ENCODE measurements at places on chromosomes 2 and 18.

GRCh38 chr2:199716807-199717586 is 134.0 kb downstream of the FTCDNL1 start:
- peak; percentile 48 for DNase-seq

DNA sequence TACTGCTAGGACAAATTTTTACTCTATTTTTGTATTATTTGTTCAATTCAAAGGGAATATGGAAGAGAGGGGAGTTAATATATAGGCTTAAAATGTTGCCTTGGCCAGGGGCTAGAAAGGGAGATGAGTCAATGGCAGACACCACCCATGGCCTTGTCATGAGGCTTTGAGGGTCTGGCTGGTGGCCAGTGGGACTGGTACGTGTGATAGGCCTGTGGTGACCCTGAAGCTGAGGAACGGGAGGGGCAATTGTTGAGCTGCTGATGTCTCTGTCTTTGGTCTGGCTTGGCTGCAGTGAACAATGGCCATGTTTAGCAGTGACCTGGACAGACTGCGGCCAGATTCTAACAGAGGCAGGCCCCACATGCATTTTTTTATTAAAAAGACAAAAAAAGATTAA is 18.5 kb downstream of the GKN1 start:
- DNase-seq, result no peak

DNA sequence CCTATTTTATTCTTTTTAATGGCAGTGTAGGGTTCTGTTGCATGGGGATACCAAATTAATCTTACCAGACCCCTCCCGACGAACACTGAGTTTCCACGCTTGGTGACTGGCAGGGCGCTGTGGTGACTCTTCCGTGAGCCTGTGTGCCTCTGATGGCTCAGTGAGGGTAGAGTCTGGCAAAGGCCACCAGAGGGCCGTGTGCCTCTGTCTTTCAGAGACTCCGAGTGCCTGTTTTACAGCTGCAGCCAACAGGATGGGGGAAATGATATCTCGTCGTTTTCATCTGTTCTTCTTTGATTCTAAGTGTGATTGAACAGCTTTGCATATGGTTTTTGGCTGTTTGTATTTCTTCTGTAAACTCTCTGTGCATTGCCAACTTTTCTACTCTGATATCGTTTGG is 99.8 kb downstream of the ZNF236 start:
- no peak for DNase-seq

- no peak for DNase-seq
These were observed 1.3 kb downstream of the YWHAQ start for GRCh38 chr2:9629222-9630116.

GRCh38 chr2:230751062-230751461 is 38.4 kb downstream of the CAB39 start:
- DNase-seq, result no peak

- no peak for DNase-seq
These were observed 61.3 kb upstream of the CREB1 start for GRCh38 chr2:207468488-207468887.

GRCh38 chr2:220781622-220782241 is 790.4 kb downstream of the EPHA4 start:
- no peak for DNase-seq

GRCh38 chr2:1619556-1619955 is 124.8 kb downstream of the PXDN start:
- no peak for DNase-seq

DNA sequence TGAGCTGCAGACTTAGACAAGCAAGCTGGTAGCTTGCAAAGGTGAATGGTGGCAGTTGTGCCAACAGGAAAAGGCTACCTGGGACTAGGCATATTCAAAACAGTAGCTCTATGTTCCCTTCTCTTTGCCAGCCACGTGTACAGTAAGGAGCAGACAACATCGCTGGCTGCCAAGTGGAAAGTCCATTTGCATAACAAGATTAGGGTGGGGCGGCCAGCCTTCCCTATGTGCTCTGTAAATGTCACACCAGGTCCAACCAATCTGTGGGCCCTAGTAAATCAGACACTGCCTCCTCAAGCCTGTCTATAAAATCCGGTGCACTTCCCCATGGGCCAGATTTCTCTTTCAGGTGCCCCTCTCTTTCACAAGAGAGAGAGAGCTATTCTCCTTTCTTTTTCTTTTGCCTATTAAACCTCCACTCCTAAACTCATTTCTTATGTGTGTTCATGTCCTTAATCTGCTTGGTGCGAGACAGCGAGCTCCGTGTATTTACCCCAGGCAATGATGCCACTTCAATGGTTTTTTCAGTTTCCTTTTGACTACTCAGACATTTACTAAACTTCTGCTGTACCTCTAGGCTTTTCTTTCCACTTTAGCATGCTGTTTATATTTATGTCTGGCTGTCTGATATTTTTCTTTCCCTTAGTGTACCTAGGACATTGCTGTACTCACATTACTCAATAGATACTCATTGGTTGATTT is 297.4 kb upstream of the GCFC2 start:
- DNase-seq, result no peak

DNA sequence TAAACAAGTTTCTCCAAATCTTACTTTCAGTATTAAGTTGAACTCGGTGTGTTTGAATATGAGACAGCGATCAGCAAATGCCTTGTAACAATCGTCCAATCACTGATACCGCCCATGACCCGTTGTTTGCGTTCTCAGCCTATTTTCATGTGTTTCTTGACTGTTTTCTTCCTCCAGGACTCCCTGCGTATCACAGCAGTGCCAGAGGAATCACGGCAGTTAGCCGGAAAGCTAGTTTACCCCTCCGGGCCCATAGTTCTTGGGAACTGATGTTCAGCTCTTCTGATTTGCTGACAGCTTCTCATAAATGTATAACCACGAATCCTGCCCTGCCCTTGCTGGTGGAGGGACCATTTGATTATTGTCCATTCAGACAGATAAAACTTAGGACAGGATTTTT is 42.2 kb upstream of the TPO start:
- no peak for DNase-seq

DNA sequence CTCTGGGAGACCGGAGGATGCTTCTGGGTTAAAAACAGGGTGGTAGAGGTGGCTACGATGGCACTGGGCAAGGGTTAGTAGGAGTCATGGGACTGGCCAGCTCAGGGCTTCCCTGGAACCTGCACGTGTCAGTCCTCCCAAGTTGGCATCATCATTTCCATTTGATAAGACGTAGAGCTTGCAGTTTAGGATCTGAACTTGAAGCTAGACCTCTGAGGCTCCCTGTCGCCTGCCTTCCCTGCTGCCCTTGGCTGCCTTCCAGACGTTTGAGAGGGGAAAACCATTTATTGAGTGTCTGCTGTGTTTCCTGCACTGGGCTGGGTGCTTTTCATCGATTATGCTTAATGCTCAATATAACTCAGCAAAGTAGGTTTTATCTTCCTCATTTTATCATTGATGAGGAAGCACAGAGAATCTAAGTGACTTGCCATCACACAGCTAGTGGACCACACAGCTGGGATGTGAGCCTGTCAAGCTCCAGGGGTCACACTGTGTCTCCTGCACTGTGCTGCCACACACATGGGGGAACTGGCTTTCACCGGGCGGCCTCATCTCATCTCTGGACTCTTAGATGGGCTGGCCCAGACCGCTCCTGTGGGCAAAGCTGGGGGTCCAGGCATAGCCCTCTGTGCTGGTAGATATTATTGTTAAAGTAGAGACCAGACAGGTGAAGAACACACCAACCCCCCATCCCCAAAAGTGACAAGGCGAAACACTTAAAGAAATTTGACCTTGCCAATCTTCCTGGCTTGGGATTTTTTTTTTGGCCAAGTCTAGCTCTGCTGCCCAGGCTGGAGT is 7.8 kb downstream of the NT5DC4 start:
- no peak for DNase-seq

- no peak for DNase-seq
These were observed 117.7 kb downstream of the B3GNT2 start for GRCh38 chr2:62313449-62314227.

- DNase-seq, result no peak
These were observed 41.9 kb downstream of the ITGB6 start for GRCh38 chr2:160157861-160158829.

GRCh38 chr2:167550448-167550847 is 662.2 kb downstream of the XIRP2 start:
- no peak for DNase-seq

DNA sequence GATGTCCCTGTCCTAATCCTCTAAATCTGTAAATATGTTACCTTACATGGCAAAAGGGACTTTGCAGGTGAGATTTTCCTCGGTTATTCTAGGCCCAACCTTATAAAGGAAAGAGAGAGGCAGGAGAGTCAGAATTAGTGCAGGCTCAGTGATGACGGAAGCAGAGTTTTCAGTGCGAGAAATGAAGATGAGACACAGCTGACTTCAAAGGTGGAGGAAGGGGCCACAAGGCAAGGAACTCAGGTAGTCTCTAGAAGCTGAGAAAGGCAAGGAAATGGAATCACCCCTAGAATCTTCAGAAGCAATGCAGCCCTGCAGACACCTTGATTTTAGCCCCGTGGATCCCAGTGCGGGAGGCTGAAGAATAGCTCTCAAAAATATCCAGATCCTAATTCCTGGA is 7.2 kb upstream of the LCLAT1 start:
- no peak for DNase-seq

DNA sequence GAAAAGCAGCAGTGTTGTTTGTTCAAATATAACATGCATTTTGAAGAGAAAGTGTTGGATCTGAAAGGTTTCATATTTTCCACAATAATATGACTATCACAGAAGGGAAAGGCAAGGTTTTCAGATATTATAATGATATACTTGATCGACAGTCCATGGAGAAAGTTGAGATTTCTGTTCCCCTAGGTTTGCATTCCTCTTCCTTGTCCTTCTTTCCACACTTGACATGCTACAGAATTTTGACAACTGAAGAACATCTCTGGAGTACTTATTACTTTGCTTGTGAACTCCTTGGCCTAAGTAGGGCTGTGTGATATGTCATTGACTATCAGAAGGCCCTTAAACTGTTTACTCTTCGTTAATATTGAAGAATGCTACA is 46.5 kb downstream of the TMEFF2 start:
- DNase-seq, result no peak

- DNase-seq, result peak; percentile 94
These were observed 111.3 kb upstream of the TLK1 start for GRCh38 chr2:171271971-171272436.

DNA sequence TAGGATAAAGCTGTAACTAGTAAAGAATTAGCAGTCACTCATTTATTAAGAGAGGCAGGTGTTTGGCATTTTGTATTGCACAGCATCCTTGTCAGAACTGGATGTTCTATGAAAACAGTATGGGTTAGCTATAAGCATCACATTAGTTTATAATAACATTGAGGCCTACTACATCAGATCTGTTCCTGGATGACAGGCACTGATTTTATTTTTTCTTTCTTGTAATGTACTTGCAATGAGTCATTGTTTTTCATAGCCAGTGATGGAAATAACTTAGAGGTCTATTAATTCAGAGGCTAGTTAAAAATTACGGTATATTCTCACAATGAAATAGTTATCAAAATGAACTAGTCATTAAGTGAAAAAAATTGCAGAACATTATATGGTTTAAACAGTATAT is 13.0 kb upstream of the RMDN2 start:
- DNase-seq, result no peak

DNA sequence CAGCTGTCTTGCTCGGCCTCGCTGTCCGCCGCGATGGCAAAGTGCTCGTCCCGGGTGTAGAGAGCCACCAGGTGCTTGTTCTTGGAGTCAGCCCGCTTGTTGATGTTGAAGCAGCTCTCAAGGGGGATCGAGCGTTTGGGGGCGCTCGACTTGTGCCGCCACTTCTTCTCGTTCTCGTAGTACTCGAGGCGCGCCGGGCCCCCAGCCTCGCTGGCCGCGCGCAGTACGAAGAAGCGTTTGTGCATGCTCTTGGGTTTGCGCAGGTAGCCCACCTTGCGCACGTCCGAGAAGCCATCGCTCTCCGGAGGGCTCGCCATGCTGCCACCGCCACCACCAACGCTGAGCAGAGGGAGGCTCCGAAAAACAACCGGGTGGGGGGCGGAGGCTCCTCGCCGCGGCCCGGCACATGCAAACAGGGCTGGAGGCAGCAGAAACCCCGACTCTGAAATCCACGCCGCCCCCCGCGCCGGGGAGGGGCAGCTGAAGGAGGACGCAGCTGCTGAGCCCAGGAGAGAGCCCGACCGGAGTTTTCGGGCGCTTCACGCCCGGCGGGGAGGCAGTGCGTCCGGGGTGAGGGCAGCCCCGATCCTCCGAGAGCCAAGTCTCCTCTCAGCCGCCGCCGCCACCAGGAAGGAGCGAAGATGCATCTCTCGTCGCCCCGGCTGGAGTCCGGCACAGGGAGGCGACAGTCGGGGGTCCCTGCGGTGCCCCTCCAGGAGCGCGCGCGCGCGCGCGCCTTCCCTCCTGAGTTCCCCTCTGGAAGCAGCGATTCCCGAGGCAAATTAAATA is 1.0 kb downstream of the IRS1 start:
- no peak for DNase-seq

DNA sequence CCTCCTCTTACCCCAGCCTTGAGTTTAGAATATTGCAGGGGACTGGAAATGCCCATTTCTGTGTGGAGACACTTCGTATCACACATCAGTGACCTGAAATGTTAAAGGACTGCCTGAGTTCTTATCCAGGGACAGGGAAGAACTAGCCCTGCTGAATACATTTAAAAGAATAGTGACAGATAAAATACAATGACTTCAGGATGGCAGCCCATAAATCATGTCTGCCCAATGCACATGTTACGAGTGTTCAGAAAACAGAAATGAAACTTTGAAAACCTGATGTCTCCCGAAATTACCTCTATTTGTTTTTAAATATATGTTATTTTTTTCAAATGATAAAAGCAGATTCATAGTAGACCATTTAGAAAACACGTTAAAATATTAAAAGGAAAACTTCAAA is 22.3 kb upstream of the RAB12 start:
- DNase-seq, result no peak

GRCh38 chr2:220043155-220043989 is 415.9 kb downstream of the SLC4A3 start:
- DNase-seq, result peak; percentile 9

DNA sequence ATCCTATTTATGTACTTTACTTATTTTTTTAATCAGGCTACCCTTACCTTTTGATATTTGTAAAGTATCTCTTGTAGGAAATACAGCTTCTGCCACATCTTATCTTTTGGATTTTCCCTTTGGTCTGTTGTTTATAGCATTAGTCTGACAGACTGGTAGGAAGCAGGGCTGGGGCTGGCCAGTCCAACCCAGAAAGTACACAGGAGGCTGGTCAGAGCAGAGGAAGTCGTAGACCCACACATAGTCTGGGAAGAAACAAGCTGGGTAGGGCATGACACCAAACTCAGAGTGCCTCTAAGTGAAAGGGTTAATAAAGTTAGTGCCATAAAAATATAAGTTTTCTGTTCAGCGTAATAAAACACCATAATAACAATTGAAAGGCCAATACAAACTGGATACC is 51.7 kb downstream of the BOLA3 start:
- DNase-seq, result no peak

DNA sequence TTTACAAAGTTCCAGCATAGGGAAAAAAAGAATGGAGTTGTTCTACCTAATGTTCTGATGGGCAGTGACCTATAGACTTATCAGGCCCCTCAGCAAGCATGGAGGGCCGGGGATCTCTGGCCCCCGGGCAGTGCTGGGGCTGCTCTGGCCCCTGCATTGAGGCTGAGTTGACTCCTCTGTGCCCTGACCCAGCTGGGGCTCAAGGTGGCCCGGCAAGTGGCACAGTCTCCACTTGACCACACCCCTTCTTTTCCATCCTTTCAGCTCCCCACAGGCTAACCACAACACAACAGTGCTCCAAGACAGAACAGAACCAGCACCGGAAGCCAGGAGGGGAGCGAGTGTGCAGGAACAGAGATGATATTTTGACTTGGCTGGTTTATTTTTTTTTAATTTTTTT is 19.9 kb downstream of the TOGARAM2 start:
- DNase-seq, result no peak

Data from kidney epithelial cell (primary cell).